NCI-H1092 treated with DMSO at 0.1 percent for 48 hours (cell line): ENCODE measurements at places on chromosomes 7 and 10.

DNA sequence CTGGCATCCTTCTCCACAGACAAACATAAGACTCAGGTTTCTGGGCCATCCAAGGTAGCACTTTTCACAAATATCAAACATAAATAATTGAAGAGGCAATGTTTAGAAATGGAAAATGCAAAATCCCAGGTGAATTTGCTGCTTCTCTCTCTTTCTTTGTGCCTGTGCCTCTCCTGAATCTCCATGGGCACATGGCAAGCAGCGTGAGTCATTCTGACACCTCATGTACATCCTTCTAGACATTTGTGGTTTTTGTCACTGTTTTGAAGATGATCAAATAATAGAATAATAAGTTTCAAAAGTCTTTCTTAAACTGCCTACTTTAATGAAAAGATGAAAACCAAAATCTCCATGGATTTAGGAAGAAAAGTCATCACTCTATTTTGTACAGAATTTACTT is 60.3 kb upstream of the RAB11FIP2 start:
- DNase-seq = no peak

DNA sequence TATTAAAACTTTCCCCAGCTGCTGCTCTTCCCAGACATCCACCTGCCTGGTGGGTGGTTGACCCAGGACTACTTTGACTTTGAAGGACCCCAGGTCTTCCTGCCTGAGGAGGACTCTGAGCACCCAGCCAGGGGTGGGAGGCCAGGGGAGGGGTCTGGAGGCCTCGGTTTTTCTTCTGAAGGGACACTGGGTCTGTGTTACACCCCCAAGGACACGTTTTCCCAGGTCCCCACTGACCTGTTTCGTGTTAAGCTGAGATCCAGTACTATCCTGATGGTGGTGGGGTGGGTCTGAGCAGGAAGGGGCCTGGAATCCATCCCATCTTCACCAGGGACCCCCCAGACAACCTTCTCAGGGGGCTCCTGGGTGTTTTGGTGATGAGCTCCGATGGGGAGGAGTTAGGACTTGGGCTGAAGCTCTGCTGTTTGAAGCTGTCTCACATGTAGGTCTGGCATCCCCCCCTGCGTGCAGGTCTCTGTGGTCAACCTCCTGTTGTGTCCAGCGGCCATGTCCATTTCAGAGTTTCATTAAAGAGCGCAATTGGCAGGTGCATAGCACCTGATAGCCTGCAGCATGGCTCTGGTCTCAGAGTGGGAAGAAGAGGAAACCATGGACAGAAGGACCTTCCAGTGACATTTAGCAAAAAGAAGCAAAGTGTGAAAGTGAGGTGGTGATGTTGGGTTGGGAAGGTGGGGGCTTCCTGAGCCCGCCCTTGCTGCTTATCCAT is 3.5 kb downstream of the JAKMIP3 start:
- no peak for DNase-seq

- no peak for DNase-seq
Measured at GRCh38 chr10:71600849-71601248, 118.7 kb downstream of the C10orf105 start.

DNA sequence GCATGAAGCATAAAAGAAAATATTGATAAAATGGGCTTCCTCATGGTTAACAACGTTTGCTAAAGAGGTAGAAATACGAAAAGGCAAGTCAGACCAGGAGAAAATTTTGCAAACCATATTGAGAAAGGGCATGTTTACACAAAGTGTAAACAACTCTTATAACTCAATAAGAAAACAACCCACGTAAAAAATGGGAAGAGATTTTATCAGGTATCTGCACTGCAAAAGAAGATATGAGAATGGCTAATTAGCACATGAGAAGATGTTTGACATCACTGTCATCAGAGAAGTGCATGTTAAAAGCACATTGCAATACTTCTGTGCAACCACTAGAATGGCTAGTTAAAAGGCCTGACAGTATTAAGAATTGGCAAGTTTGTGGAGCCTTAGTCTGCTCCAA is 99.5 kb downstream of the VPS50 start:
- no peak for DNase-seq

DNA sequence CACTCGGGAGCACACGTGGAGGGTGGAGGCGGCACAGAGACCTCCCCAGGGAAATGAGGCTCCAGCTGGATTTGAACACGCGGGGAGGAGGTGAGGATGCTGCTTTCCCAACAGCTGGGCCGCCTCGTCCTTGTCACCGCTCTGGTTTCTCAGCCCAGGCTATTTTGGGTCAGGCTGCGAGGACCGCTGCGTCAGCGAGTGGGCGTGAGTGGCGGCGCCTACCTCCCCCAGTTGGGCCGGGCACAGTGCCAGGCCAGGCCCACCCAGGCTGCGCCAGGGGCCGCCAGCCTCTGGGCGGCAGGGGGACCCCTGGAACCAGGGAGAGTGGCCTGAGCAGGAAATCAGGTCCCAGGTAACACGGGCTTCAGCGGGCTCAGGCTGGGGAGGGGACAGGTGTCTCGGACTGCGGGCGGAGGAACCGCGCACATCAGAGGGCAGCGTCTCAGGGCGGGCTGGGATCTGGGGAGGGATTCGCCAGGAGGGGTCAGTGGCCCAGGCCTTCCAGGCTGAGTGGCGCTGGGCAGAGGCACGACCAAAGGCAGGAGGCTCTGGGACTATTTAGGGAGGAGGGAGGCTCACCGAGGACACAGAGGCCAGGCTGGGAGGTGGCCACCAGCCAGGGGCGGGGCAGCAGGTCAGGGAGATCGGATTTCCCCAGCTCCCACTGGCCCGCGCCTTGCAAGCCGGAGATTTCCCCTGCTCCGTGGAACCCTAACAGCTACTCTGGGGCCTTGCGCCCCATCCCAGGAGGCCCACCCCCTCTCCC is 125.2 kb upstream of the RET start:
- no peak for DNase-seq

DNA sequence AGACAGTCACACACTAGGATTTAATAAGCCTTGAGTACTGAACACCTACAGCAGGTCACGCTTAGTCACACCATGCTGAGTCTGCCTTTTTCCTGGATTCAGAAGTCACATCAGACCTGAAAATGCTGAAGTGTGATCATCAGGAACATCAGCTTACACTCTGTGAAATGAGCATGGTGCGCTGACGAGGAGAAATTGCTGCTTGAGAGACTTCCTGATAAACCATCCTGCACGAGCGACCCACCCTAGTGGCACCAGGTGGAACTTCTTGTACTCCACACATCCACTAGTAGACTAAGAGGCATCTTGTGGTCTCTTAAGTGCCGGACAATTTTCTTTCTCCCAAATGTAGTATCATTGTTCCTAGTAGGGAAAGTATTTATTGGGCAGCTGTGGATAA is 51.8 kb upstream of the MRLN start:
- DNase-seq = no peak

DNA sequence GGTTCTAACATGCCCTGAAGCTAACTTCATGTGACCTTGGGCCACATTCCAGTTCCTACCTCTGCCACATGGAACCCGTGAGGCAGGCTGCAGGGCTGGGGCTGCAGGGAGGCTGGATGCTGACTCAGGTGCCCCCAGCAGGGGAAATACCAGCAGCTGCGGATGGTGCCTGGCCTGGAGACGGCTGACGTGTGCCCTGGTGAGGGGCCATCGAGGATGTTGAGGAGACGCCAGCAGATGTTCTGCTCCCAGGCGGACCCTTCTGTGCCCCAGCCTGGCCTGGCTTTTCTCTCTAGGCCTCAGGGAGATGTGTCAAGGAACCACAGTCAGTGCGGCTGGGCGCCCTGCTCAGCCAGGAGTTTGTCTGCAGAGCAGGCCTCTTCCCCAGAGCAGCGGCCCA is 8.8 kb downstream of the BAG3 start:
- no peak for DNase-seq

GRCh38 chr10:119688033-119688508 is 36.9 kb downstream of the BAG3 start:
- DNase-seq = no peak

- DNase-seq = peak; percentile 80
Measured at GRCh38 chr10:26243351-26243720, 26.8 kb downstream of the GAD2 start.

- no peak for DNase-seq
Measured at GRCh38 chr7:21318916-21319270, 109.0 kb upstream of the SP4 start.

GRCh38 chr7:134856091-134856490 is 76.7 kb downstream of the CALD1 start:
- no peak for DNase-seq

- no peak for DNase-seq
Measured at GRCh38 chr7:129665013-129665401, 53.5 kb downstream of the NRF1 start.
